ENCODE measurements at places on chromosomes 11 and 22.

- DNase-seq: no peak
Observed at GRCh38 chr22:19800761-19801244, 40.2 kb downstream of the TBX1 start.

DNA sequence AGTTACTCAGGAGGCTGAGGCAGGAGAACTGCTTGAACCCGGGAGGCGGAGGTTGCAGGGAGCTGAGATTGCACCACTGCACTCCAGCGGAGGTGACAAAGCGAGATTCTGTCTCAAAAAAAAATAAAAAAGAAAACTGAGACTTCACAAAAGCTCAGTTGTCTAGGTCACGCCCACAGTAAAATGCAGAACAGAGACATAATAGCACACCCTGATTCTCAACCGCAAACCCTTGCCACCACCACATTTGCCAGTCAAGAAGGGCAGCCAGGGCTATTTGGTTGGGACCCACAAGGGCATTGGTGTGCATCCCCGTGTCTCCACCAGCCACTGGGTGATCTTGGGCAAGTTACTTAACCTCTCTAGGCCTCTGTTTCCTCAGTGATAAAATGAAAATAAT is 25.4 kb downstream of the CREB3L1 start:
- no peak for DNase-seq

GRCh38 chr11:128618603-128619002 is 31.2 kb upstream of the ETS1 start:
- DNase-seq: no peak

DNA sequence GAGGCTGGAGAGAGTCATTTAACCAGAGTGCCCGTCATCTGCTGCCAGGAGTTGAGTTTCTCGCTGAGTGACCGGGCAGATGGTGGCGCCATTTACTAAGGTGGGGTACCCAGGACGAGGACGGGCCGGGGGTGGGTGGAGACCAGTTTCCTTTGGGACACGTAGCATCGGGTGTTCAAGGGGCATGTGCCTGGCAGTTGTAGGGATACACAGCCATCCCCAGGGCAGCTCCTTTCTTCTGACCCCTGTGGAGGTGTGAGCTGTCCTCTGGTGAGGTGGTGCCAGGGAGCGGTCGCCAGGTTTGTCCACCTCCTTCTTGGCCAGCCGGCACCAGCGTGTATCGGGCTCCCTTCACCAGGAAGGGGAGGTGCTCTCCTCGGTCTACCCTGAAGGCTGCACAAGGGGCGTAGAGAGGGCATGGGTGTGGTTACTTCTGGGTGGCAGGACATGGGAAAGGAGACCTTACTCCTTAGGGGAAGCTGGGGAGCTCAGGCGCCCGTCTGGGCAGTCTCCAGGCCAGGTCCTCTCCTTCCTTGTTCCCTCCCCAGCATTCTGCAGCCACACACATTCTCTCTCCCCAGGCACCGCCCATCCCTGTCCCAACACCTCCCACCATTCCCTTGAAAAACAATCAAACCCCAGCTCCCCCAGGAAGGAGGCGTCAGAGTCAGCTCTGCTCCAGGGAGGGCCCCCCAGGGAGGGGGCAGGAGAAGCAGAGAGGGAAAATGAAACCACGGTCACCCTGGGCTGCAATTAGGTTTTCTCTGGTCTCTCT is 10.3 kb upstream of the MB start:
- DNase-seq: peak; percentile 64

DNA sequence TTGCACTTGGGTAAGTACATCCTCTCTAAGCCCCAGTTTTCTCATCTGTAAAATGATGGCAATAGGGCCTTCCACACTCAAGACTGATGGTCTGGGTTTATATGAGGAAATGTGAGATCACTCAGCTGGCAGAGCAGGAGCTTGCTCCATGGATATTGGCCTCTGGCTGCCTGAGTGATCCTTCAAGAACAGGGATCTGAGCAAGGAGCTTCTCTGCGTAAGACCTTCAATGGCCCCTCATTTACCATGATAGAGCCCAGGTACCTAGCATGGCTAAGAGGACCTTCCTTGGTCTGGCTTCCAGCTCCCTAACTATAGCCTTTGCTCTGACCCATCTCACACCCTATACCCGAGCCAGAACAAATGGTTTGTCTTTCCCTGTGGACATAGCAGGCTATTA is 5.5 kb downstream of the ROBO4 start:
- DNase-seq: no peak

DNA sequence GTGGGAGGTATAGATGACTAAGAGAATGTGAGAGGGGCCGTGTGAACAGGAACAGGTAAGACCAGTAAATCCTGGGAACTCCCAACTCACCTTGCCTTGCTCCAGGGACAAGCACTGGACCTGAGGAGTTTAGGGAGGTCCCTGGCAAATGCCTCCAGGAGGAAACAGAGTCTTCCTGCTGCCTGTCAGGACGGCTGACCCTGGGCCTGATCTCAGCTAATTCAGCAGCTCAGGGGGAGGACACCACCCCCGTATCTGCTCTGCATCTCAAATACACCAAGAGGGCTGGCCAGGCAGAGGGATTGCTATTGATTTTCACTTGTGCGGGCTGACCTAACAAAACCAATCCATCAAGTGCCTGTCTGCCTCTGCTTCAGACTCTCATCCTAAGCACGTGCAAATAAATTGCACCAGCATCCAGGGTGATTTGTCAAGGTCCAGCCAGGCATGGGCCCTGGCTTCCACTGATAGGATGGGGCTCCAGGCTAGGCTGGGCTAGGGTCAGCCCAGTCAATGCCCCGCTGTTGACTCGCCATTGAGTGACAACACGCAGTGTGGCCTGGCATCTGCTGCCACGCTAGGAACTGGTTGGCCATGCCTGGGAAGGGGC is 20.3 kb downstream of the UQCR10 start:
- DNase-seq: no peak

- DNase-seq: no peak
Observed at GRCh38 chr22:38451404-38451803, 3.6 kb downstream of the KCNJ4 start.

DNA sequence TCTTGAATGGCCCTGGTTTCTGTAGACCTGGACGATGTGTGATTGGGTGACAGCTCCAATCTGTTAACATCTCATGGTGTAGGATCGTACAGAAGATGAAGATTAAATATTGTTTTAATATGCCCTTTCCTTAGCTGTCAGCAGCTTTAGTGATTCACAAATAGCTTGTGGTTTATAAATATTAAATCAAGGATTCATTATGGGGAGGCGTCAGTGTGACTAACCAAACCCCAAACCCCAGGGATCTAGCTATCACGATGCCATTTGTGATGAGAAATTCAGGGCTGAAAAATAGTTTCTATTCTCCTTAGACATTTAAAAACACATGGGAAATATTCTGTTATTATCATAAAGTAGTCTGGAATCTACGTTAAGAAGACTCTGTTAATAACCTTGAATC is 73.4 kb downstream of the NCAM1 start:
- no peak for DNase-seq

DNA sequence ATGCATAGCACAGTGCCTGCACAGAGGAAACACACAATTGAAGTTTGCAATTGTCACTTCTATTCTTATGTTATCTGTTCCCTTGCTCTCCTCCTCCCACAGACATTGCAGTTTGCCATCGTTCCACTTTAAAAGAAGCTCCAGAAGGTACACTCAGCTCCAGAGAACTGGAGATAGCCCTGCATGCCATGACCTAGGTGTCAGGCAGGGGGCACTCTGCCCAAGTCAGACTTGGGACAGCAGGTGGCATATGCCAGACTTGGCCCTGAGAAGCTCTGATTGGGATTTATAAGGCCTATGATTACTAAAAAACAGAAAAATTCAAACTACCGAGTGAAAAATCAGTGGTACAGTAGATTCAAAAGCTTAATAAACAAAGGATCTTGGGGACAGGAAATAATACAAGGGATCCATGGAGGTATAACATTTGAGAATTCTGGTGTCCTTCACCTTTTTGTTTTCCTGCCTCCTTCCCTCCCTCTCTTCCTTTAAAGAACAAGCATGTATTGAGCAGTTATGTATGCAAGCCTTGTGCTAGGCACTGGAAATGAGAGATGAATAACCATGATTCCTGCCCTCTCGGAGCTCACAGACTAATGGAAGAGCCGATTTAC is 40.0 kb downstream of the TENM4 start:
- no peak for DNase-seq

DNA sequence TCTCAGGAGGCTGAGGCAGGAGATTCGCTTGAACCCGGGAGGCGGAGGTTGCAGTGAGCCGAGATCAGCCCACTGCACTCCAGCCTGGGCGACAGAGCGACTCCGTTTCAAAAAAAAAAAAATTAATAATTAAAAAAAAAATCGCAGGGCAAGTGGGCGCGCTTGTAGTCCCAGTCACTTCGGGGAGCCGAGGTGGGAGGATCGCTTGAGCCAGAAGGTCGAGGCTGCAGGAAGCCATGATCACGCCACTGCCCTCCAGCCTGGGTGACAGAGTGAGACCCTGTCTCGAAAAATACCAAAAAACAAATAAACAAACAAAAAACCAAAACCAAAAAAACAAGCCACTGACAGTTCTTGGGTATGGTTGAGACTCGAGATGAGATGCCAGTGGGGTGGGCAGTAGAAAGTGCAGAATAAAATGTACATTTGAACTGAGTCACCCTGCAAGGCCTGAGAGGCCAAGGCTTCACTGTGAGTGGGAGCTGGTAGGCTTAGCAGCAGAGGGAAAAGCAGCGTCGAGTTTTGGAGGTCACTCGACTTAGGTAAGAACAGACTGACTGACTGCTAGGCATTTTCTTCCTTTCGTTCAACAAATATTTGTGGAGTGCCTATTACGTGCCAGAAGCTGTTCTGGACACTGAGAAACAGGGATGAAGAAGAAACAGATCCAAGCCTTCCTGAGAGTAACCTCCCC is 635 bp upstream of the LDHA start:
- DNase-seq: no peak

- no peak for DNase-seq
Observed at GRCh38 chr11:108035690-108036089, 27.0 kb downstream of the CUL5 start.

- DNase-seq: no peak
Observed at GRCh38 chr11:17767301-17767885, 32.8 kb downstream of the KCNC1 start.

GRCh38 chr22:27372969-27373670 is 428.4 kb downstream of the MN1 start:
- DNase-seq: no peak

GRCh38 chr11:24773322-24773721 is 276.5 kb downstream of the LUZP2 start:
- DNase-seq: no peak

DNA sequence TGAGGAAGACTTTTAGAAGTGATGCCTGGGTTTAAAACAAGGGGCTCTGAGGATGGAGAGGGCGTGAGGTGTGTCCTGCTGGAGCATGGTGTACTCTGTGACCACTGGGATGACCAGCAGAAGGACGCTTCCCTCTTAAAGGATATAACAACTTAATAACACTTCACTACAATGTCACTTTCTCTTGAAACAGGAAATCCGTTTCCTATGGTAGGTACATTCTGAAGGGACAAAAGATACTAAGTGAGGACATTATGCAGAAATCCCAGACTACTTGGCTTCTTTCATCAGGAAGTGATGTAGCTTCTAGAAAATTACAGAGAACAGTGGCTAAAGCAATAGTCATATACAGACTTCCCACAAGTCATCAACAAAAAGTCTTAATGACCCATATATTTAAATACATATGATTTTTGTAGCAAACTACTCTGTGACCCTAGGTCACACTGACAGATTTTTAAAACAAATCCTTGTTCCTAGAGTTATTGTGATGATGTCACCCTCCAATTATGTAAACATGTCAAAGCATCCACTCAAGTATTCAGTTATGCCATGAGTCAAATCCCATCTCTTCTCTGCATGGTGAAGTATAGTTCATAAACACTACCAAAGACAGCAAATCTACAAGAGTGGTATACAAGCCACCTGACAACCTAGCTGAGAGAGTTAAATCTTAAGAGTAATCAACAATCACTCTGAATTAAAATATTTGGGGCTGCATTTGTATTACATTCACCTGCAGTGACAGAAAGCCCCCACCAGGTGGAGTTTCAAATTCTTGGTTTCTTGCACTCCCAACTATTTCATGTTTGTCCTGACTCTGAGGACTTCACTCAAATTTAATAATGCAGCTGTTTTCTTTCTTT is 32.8 kb downstream of the PITPNB start:
- DNase-seq: no peak

- DNase-seq: no peak
Observed at GRCh38 chr11:128626913-128627665, 39.7 kb upstream of the ETS1 start.

DNA sequence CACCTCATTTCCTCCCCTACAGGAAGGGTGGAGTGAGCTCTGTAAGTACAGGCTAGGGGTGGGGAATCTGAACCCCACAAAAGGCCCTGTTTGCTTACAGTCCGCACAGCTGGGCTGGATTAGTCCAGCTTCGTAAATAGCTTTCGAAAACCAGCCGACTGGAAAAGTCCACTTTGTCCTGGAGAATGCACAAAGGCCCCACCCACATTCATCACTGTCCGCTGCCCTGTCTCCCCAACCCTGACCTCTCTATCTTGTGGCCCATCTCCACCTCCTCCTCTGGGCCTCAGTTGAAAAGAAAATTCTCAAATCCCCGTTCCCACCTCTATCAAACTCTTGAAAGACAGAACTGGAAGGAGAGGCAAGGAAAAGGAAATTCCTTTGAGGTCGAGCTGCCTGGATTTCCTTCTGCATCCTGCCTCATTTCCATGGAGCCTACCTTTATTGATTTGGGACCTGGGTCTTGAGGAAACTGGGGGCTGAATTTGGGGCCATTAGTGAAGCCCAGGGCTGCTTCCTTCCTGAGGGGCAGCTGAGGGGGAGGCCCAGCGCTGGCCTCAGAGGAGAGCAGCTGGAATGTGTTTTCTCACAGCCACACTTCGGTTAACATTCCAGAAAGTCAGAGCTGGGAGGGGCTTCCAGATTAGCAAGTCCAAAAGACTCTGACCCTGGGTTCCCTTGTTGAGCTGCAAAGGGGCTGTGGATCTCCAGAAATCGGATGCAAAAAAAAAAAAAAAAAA is 147.6 kb downstream of the FBXO7 start:
- DNase-seq: no peak

DNA sequence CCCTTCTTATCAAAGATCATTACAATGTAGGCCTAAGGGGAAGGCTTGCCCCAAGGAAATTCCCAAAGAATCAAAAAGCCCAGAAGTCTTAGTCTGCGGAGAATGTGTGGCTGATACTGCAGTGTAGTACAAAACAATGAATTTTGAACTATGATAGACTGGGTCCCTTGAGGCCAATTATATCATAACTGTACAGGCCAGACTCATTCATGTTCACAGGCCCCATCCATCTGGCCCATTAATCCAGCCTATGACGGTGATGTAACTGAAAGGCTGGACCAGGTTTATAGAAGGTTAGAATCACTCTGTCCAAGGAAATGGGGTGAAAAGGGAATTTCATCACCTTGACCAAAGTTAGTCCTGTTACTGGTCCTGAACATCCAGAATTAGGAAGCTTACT is 35.2 kb downstream of the IGLL1 start:
- no peak for DNase-seq

DNA sequence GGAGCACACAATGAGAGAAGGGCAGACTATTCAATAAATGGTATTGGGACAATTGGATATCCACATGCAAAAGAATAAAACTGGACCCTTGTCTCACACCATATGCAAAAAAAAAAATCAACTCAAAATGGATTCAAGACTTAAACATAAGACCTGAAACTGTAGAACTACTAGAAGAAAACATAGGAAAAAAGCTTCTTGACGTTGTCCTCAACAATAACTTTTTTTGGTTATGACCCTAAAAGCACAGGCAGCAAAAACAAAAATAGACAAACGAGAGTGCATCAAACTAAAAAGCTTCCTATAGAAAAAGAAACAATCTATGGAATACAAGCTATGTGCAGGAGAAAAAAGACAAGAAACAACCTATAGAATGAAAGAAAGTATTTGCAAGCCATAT is 37.1 kb upstream of the EED start:
- DNase-seq: no peak

All from DMS79 treated with DMSO at 0.1 percent for 48 hours (cell line).